Spinal cord (tissue), 10 donors: ENCODE measurements at places on chromosomes 7 and 10. TPM values are rescaled to one million over a fixed set of nuclear protein-coding genes. Genes with fewer than 3 reads are reported as not detected.

The TMEM130 gene
- 36.3 TPM for total RNA-seq

The ZMIZ2 gene
- 21.4 TPM for total RNA-seq

The LMOD2 gene
- total RNA-seq, result not detected

The PDIA4 gene
- total RNA-seq, result 84.5 TPM

- H3K27me3 ChIP-seq, result no peaks in the 10 kb centered on the region
- H3K4me1 ChIP-seq, result no peaks in the 10 kb centered on the region
- DNase-seq, result peak; percentile 46
Measured at GRCh38 chr7:52897713-52898112, 137.7 kb upstream of the POM121L12 start.

- H3K36me3 ChIP-seq, result no peaks in the 10 kb centered on the region
- H3K27me3 ChIP-seq, result no peaks in the 10 kb centered on the region
- DNase-seq, result no peak
- no peak overlapping the region for H3K4me3 ChIP-seq
- no peaks in the 10 kb centered on the region for H3K4me1 ChIP-seq
Measured at GRCh38 chr7:19526639-19527038, 182.2 kb downstream of the POLR1F start.

DNA sequence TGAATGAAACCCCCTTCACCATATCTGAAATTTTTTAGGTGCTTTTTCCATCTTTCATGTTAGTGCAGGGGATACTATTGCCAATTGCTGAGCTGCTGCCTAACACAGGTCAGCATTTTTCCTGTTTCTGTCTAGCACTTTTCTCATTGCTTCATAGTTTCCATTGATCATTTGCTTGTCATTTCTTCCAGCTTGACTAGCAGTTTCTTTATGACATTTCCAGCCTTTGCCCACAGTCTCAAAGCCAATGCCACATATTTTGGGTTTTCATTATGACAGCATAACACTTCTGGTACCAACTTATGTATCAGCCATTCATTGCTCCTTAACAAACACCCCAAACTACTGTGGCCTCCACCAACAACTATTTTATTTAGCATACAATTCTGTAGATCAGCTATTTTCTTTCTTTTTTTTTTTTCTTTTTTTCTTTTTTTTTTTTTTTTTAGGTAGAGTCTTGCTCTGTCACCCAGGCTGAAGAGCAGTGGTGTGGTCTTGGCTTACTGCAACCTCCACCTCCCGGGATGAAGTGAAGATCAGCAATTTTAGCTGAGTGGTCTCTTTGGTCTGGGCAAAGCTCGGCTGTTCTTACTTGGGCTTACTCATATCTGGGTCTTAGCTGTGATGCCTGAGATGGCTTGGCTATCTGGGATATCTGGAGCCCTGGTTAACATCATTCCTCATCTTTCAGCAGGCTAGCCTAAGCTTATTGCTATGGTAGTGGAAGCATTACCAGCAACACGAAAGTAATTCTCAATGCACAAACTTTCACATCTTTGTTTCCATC is 102.3 kb downstream of the EPC1 start:
- H3K36me3 ChIP-seq, result no peaks in the 10 kb centered on the region
- H3K27me3 ChIP-seq, result no peaks in the 10 kb centered on the region
- no peak for DNase-seq
- no peak overlapping the region for H3K4me3 ChIP-seq
- H3K27ac ChIP-seq, result no peak overlapping the region
